ENCODE measurements at places on chromosomes 1 and 21.
A peak's percentile ranks its signal among the peaks of the same experiment; 100 is the strongest.

- no peak for DNase-seq
Observed at GRCh38 chr1:95723346-95723745, 489.3 kb downstream of the RWDD3 start.

DNA sequence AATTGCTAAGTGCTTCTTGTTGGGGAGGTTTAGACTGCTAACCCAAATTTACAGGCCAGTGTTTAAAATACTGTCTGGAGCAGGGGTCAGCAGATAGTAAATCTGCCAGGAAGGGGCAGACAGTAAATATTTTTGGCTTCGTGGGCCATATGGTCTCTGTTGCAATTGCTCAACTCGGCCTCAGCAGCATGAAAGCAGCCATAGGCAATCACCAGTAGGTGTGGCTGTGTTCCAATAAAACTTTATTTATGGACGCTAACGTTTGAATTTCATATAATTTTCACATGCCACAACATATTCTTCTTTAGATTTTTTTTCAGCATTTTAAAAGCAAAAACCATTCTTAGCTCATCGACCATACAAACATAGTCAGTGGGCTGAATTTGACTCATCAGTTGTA, 172.7 kb downstream of the BRINP2 start:
- no peak for DNase-seq

DNA sequence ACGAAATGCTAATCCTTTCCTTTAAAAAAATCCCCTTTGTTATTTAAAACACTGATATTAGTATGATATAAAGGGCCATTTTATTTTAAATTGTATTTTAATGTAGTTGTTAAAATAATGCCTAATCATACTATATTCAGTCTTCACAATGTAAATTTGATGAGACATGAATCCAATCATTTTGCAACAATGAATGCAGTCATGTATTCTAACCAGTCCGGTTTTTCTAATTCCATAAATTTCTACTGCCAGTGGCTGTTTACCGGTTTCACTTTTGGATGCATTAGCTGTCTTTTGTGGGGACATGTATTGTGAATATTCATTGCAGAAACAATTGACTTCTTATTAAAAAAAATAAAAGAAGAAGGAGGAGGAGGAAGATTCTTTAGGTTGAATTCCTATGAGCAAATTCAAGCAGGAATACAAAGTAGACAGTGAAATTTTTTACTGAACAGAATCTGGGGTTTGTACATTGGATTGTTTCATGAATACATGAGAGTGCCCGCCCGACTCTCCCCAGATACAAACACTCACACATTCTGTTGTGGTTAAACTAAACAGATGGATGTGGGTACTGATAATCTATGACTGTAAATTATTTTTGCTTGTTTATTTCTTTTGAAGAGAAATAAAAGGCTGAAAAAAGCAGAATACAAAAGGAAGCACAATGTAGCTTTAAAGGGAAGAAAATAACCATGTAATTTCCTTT, 624.8 kb upstream of the PTBP2 start:
- no peak for DNase-seq

DNA sequence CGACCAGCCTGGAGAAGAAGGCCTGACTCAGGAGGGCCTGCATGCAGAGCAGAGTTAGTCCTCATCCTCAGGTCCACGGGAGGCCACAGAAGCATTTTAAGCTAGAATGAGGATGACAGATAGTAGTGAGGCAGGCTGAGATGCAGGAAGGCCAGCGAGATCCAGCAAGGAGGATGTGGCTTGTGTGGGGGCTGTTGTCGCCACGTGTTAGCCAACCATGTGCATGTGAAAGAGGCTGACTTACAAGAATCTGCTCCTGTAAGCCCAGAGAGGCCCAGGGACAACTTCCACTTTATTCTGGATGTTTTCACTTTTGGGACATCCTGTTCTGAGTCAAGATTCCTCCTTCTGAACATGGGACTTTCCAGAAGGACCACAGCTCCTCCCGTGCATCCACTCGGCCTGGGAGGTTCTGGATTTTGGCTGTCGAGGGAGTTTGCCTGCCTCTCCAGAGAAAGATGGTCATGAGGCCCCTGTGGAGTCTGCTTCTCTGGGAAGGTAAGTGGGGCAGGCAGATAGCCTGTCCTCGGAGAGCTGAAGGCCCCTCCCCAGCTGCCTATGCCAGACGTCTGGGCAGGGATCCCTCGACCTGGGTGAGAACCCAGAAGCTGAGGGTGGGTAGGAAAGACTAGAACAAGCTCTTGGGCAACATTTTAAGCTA, at the start of gene SLAMF8:
SLAMF8 (plus strand) TSS at position 433 of the 661 bp plus-strand sequence; CDS start at position 459, 26 bp downstream.
- DNase-seq: peak; percentile 4

DNA sequence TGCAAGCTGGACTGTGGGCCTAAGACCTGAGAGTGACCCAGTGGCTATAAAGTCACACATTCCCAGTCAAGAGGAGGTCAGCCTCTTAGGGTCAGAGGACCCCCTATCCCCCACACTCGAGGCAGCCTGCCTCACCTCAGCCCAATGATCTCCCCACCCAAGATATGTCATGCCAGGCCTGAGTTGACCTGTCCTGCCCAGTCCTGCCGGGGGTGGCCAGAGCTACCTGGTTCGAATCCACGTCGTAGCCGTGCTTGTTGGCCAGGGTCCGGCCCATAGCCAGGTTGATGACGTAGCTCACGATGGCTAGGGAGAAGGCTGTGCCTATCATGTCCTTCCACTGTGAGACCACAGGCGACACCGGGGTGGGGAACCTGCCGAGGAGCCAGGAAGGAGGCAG, 15.6 kb downstream of the SLC26A9 start:
- no peak for DNase-seq

DNA sequence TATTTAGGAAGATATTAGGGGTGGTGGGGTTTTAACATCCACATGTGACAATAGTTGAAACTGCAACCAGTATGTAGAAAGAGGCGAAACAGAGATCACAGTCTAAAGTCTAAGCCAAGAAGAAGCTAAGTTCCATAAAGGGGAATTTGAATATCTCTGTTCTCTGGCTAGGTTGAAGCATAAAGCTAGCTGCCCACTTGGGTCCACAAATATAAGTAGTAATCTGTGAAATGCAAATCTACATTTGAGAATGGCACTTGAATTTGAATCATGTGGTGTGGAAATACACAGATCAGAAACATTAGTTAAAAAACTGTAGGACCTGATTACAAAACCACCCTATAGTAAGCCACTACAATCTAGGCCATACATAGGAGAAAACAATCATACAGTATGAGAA, 602.1 kb downstream of the LMO4 start:
- DNase-seq: no peak

GRCh38 chr1:29259802-29260441, 23.6 kb downstream of the PTPRU start:
- no peak for DNase-seq

- DNase-seq: no peak
Observed at GRCh38 chr1:203278082-203278884, 27.0 kb upstream of the BTG2 start.

GRCh38 chr1:3779265-3779911, 6.8 kb downstream of the SMIM1 start:
- no peak for DNase-seq

DNA sequence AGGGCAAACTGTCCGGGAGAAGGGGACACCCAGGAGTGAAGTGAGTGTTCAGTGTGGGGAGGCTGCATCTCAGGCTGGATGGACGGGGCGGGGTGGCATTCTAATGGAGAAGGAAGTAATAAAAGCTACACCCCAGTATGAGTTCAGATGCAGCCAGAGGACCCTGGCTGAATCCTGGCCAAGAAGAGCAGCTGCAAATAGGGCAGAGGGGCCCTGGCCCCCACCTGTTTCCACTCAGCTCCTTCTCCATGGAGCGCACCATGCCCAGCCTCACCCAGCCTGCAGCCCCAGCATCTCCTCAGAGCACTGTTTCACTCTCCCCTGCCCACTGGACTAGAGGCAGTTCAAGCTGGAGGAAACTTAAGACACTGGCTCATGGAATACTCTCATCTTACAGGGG, 46.4 kb downstream of the KCND3 start:
- DNase-seq: no peak

GRCh38 chr1:60502506-60502905, 428.9 kb upstream of the C1orf87 start:
- DNase-seq: no peak

DNA sequence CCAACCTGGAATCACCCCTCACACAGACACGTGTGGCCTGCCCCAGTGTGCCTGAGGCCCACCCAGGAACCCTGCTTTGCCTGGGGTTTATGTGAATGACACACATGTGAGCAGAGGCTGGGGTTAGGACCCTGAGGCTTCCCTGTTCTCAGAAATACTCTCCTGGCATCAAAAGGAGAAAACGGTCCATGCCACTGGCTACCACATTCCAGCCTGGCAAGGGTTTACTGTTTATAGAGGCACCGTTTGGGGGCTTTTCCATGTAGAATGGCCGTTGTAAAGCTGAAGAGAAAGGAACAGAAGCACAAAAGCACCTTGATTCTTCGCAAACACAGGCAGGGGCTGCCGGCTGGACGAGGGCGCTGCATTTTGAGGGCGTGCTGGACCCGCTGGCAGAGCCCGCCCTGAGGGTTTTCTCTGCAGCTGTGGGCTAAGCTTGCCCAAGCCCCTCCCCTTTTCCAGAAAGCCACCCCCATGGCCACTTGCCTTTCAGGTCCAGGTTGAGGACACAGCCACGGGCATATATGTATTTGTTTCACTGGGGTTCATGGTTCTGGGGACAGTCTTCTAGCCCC, 13.0 kb downstream of the TFF3 start:
- no peak for DNase-seq

GRCh38 chr21:36117286-36117741, 17.6 kb upstream of the CBR3 start:
- no peak for DNase-seq

DNA sequence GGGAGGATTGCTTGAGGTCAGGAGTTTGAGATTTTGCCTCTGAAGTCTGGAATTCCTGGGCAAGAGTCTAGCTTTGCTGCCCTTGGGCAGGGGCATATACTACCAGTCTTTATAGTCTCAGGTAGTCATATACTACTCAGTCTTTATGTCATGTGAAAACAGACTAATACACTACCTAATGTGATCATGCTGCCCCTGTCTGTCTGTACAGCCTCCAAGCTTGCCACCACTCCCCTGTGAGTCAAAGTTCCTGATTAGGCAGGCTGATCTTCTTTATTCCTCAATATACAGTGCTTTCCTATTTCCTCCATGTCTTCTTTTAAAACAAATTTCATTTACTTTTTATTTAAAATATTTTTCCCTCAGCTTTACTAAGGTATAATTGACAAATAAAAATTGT, 105.3 kb upstream of the BEND5 start:
- DNase-seq: no peak

- no peak for DNase-seq
Observed at GRCh38 chr21:16891821-16892220, 621.0 kb upstream of the CXADR start.

DNA sequence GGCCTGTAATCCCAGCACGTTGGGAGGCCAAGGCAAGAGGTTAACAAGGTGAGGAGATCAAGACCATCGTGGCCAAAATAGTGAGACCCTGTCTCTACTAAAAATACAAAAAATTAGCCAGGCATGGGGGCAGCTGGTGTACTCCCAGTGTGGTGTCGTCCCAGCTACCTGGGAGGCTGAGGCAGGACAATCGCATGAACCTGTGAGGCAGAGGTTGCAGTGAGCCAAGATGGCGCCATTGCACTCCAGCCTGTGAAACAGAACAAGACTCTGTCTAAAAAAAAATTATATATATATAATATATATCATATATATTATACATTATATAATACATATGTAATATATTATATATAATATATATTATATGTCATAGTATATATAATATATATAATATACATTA, 249.2 kb upstream of the TPTE start:
- no peak for DNase-seq

DNA sequence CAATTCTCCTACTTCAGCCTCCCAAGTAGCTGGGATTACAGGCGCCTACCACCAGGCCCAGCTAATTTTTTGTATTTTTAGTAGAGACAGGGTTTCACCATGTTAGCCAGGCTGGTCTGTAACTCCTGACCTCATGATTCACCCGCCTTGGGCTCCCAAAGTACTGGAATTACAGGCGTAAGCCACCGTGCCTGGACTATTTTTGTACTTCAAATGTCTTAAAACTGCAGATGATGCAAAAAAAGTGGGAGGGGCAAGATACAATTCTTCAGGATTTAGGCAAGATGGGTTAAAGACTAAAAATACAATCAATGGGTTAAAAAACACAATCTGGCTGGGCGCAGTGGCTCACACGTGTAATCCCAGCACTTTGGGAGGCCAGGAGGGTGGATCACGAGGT, 4.7 kb downstream of the SCAF4 start:
- no peak for DNase-seq

GRCh38 chr1:228414511-228415211, 2.0 kb downstream of the TRIM17 start:
- DNase-seq: no peak

GRCh38 chr1:6466023-6466422, at the start of gene TNFRSF25:
Gene TNFRSF25, minus strand, starts transcription at chr1:6466173. Its CDS starts 66 bp downstream, at chr1:6466107.
- DNase-seq: peak; percentile 52

DNA sequence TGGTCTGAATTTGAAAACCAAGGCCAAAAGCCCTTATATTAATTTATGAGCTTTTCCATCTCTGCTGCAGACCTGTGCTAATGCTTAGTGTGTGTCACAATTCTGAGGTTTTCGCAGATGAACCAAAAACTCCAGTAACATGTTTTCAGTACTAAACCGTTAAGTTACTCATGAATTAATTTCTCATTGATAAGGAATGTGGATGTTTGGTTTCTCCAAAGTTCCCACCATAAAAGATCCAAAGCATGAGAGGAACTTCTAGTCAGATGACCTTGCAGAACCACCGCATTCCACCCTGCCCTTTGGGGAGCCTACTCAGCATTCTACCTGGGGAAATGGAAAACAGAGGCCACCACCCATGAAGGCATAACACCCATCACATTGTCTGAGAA, 7.5 kb upstream of the LEPR start:
- DNase-seq: no peak

GRCh38 chr21:39087238-39088030, 95.8 kb downstream of the PSMG1 start:
- DNase-seq: no peak

GRCh38 chr1:239826211-239826610, 265.5 kb upstream of the FMN2 start:
- no peak for DNase-seq
